Breast epithelium (tissue), 4 donors: ENCODE measurements at places on chromosomes 4 and X. TPM values are rescaled to one million over a fixed set of nuclear protein-coding genes. Genes with fewer than 3 reads are reported as not detected.

P2RY10 gene
- total RNA-seq: 0.98 TPM

RPGR gene
- 38.6 TPM for total RNA-seq

HSD17B13 gene
- total RNA-seq: 0.59 TPM

RASSF6 gene
- 11.7 TPM for total RNA-seq

RAB41 gene
- total RNA-seq: not detected

TBC1D8B gene
- 5.3 TPM for total RNA-seq

RBM47 gene
- total RNA-seq: 151 TPM

MAGEE1 gene
- total RNA-seq: 2.8 TPM

KLF8 gene
- 23.6 TPM for total RNA-seq

PLAC1 gene
- not detected for total RNA-seq

FABP2 gene
- not detected for total RNA-seq

BGN gene
- total RNA-seq: 9.7 TPM

PLS3 gene
- 69.4 TPM for total RNA-seq

BTK gene
- total RNA-seq: 7.9 TPM

GYPE gene
- 0.29 TPM for total RNA-seq

FAM156B gene
- total RNA-seq: 25.5 TPM
